ENCODE measurements at places on chromosomes 12 and 14.

- DNase-seq = no peak
Measured at GRCh38 chr14:101905614-101906013, 58.8 kb upstream of the DYNC1H1 start.

DNA sequence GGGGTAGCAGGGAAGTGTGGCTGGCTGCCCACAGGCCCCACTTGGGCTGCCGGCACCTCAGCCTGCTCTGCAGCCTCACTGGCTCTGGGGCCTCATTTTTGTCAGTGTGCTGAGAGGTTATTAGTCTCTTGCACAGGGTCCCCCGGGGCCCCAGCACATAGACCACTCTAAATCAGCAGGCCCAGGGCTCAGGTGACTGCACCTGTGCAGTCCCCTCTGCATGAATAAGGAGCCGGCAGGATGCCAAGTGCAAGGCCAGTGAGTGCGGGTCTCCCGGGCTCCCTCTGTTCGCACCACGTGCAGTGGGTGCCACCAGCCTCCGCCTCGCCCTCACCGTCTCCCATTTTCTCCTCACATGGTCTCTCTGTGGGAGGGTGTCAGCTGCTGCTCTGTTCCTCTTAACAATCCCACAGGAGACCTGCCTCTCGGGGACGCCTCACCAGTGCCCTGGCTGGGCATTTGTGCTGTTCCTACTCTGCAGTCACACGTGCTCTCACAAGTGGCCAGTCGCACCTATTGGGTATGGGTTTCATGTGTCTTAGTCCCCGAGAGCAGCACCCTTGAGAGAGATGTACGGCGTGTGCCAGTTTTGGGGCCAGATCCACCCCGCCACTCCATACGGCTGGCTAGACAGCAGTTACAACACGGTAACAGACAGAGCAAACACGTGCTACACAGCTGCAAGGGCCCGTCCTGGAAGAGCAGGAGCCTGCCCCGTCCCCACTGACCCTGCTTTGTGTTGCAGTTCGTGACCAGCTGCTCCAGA, 40.4 kb downstream of the MMAB start:
- DNase-seq = no peak

DNA sequence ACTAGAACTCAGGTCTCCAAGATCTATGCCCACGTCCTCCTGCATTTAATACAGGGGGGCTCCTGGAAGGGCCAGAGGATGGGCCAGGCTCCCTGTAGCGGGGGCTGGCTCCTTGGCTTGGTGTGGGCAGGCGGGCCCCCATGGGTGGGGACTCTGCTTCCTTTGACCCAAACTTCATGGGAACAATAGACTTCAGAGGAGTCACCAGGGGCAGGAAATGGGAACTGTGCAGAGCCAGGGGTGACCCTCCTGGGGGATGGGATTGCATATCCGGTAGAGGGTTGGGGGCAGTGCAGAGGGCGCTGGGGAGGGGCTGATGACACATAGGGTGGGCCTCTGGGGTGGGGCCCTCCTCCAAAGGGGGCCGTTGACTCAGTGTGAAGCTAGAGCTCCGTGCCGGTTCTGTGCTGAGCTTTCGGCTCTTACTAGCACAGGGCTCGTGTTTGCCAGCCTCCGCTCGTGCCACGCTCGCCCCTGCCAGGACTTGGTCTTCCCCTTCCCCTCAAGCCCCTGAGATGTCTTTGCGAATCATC, 4.6 kb downstream of the TEAD4 start:
- DNase-seq = no peak

GRCh38 chr12:64083285-64084210, 138.5 kb downstream of the KICS2 start:
- DNase-seq = no peak

DNA sequence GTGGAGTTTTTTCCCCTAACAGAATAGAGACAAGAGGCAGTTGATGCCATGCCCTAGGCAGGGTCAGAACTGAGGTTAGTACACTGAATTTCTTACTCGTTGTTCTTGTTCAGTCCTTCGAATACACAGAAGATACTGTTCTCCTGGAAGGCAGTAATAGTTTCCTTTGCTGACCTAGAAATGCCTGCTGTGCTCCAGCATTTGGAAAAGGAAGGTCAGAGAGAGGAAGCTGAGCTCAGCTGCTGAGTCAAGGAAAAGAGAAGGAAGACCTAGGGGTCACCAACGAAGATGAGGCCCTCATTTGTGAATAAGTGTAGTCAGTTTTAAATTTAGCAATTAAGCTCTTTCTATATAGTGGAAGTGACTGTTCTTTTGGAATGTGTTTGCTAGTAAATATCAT, 100.1 kb downstream of the CRADD start:
- no peak for DNase-seq

DNA sequence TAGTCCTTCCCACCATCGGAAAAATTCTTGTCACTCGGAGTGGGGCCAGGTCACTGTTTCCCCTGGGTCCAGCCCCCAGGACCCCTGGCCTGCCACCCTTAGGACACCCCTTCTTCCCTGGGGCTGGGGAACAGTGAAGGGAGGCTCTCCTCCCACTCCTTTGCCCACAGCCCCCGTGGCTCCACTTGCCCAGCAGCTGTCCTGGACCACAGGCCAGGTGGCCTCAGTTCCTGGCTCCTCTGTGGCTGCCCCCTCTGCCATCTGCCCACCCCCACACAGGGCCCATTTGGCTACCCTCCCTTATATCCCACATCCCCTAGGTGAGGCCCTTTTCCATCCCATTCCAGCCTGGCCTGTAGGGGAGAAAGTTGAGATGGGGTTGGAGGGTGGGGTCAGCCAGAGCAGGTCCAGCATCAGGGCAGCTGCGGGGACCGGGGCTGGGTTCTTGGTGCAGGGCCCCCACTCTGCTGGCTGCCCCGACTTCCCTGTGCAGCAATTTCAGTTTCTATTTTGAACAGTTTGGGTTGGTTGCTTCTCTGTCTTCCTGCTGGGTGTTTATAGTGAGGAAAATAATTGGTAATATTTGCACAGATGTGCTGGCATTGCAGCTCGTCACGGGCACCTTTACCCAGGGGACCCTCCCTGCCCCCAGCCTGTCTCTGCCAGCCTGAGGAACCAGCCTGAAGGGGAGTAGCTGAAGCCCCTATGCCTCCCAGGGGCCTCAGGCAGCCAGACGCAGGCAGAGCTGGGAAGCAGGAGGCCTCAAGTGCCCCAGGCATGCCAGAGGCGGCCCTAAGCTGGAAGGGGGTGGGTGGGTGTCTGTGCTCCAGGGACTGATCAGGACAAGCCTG, 23.4 kb downstream of the SYNDIG1L start:
- DNase-seq = no peak

DNA sequence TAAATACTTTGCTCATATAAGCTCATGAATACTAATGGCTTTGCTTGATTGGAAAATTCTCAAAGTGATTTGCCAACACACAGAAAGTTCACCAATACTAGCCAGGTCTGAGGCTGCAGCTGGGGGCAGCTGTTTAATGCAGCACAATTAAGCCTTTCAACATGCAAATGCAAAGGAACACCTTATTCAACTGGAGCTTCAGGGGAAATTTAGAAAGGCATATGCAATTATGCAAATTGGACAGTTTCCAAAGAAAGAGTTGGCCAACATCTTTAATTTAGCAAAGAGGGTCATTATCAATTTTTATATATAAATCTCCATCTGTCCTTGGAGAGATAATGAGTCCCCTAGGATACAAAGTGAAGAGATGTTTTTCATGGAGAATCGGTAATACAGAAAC, 40.2 kb upstream of the OTOGL start:
- DNase-seq = no peak

- DNase-seq = no peak
Measured at GRCh38 chr12:108381787-108382436, 42.8 kb upstream of the CMKLR1 start.

GRCh38 chr14:89279649-89280232, 137.3 kb downstream of the FOXN3 start:
- no peak for DNase-seq

DNA sequence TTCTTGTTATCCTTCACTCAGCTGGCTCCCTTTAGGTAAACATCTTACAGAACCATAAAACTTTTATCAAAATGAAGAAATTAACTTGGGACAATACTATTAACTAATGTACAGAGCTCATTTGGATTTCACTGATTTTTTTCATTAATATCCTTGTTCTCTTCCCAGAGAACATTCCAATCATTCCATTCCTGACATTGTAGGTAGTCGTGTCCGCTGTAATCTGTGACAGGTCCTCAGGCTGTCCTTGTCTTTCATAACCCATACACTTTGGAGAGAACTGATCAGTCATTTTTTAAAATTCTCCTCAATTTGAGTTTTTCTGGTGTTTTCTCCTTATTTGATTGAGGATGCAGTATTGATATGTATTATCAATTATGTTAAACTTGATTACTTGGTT, 916.8 kb downstream of the GALC start:
- DNase-seq = no peak

DNA sequence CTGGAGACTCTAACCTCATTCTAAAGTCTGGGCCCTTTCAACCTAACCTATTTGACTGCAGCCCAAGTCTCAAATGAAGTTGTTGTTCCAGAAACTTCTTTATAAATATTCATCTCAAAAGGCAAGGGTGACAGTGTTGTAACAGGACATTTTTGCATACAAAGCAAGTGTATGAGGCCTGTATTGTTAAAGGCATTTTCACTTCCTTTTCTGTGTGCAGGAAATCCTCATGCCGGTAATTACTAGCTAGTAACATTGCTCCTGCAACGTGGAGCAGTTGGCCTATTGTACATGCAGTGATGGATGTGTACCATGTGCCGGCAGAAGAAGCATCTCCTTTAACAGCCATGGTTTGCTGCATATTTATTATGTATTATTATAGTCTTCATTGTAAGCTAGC, 156.5 kb upstream of the RMST start:
- DNase-seq = no peak

GRCh38 chr12:30953257-30953656, 26.7 kb downstream of the TSPAN11 start:
- DNase-seq = no peak

GRCh38 chr14:68036202-68036601, 216.6 kb downstream of the RAD51B start:
- no peak for DNase-seq

- no peak for DNase-seq
Measured at GRCh38 chr14:76812093-76812421, 625 bp downstream of the ANGEL1 start.

DNA sequence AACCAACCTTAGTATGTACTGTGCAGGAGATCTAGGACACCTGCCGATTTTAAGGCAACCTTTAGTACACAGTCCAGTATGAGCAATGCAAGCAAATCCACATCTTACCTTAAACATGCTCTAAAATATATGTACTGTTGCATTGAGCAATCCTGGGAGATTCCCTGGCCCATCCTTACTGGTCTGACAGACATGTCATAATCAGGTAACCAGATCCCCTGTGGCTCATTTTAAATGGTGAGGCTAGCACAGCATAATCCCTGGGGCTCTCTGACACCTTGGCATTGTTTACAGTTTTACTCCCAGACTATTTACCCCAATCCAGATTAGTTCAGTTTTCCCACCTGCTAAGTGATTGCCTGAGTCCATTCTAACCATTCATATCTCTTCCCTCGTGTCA, 15.1 kb downstream of the BMAL2 start:
- DNase-seq = no peak

GRCh38 chr14:37864861-37865718, 269.7 kb downstream of the TTC6 start:
- DNase-seq = no peak

Measured in stimulated activated CD8-positive, alpha-beta memory T cell treated with anti-CD3 and anti-CD28 coated beads, Interleukin-15, amount 100 ng/mL, for 1 hour (primary cell).